ENCODE measurements at places on chromosomes 11 and 22.
A peak's percentile ranks its signal among the peaks of the same experiment; 100 is the strongest.

GRCh38 chr11:10925149-10925926 lies 67.5 kb upstream of the ZBED5 start:
- DNase-seq: no peak

DNA sequence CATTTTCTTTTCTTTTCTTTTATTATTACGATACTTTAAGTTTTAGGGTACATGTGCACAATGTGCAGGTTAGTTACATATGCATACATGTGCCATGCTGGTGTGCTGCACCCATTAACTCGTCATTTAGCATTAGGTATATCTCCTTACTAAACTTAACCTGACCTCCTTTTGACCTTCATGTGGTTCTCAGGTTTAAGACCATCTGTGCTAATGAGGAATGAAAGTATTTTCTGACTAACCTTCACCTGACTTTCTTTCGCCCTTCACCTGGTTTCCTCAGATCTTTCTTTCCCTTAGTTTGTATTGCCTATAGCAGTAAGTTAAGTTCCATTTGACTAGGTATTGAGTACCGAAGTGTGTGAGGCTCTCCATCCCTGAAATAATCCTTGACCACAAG lies 6.5 kb downstream of the EXPH5 start:
- no peak for DNase-seq

DNA sequence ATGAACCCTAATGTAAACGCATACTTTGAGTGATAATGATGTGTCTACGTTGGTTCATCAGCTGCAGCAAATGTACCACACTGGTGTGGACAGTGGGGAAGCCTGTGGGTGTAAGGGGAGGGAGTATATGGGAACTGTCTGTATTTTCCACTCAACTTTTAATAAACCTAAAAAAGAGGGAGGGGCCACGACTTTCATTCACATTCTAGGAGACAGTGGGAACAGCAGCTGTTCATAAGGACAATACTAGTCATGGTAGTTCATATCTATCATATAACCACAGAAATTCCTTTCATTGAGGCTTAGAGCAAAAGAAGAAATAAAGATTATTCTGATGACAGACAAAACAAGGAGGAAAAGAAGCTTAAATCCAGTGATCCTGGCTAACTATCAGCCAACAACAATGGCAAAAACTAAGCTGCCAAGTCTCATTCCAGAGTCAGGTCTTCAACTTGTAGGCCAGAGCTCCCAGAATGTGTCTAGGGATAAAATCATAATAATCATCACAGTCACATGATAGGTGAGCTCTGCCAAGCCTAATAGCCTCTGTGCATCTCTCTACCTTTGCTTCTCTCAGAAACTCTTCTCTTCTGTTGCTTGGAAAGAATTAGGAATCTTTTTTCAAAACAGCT lies 59.4 kb upstream of the CHRM4 start:
- DNase-seq: no peak

- no peak for DNase-seq
Measured at GRCh38 chr11:62008193-62008592, 40.8 kb upstream of the FTH1 start.

DNA sequence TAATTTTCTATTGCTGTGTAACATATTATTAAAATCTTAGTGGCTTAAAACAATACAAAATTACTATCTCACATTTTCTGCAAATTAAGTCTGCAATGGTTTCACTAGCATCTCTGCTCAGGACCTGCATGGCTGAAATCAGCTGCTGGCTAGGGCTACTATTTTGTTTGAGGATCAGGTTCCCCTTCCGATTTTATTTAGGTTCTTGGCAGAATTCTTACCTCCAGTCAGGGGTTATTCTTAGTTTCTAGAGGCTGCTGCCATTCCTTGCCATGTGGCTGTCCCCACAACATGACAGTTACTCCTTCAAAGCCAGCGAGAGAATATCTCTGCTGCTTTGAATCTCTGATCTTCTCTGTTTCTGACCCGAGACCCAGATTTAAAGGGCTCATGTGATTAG lies 424.5 kb upstream of the ANO5 start:
- DNase-seq: no peak

DNA sequence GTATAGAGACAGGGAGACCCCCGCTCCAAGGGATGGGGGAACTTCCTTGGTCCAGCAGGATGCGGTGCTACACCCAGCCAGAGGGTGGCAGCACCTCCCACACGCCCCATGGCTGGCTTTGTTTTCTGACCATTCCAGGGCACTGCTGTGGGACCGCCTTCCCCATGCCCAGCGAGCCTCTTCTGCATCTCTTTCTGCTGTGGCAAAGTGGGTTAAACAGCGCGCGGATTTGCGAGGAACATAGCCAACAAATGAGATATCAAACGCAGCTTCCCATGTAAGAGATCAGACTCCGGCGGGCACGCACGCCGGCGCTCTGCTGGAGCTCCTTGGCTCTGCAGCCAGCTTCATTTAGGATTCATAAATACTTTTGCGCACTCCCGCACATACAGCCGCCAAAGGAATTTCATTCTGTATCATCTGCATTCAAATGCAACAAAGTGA lies 485.8 kb upstream of the CADM1 start:
- no peak for DNase-seq

- DNase-seq: no peak
Measured at GRCh38 chr11:7501894-7502293, 11.9 kb upstream of the PPFIBP2 start.

- DNase-seq: peak; percentile 13
Measured at GRCh38 chr22:28052825-28053269, 133.8 kb upstream of the PITPNB start.

DNA sequence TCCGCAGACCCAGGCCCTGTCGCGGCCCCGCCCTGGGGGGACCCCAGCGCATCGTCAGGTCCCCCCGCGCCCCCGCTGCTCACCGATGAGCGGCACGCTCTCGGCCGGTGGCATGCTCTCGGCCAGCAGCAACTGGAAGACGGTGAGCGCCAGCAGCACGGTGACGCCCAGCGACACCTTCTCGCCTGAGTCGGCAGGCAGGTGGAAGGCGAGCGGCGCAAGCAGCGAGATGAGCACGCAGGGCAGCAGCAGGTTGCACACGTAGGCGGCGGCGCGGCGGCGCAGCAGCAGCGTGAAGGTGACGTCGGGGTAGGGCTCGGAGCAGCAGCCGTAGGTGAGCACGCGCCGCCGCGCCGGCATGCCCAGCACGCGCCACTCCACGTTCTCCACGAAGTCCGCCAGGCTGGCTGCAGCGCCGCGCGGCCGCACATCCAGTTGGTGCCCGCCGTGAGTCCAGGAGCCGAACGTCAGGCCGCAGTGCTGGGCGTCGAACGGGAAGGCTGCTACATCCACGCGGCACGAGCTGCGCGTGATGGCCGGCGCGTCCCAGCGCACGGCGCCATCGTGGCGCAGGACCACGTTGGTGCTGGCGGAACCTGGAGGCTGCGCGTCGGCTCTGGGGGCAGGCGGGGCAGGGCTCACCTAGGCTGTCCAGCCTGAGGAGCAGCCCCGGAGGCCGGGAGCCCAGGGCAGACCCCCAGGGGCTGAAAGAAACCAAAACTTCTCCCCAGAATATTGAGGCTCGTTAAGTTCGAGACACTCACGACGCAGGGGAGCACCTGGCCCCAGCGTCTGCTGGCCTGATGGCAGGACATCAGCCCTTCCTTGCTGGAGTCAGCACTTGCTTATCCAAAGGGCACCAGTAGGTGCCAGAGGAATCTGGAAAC lies 3.8 kb downstream of the CHRNA10 start:
- DNase-seq: no peak

DNA sequence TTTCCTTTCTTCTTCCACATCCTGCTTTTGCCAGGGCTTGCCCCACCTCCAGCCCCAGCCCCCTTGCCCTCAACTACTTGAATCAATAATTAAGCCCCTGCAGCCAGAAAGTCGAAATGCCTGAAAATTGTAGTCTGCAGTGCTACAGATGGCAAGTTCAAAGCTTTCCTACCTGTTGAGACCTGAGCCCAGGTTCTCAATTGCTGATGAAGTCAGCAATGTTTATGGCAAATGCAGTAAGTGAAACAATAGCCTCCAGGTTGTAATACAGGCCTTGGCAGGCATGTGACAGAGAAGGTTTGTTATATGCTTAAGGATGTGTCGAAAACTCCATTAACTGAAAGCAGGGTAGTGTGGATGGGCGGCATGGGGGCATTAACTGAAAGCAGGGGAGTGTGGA lies 181.1 kb upstream of the SESN3 start:
- DNase-seq: no peak

- DNase-seq: no peak
Measured at GRCh38 chr11:28919194-28919593, 811.0 kb downstream of the METTL15 start.

DNA sequence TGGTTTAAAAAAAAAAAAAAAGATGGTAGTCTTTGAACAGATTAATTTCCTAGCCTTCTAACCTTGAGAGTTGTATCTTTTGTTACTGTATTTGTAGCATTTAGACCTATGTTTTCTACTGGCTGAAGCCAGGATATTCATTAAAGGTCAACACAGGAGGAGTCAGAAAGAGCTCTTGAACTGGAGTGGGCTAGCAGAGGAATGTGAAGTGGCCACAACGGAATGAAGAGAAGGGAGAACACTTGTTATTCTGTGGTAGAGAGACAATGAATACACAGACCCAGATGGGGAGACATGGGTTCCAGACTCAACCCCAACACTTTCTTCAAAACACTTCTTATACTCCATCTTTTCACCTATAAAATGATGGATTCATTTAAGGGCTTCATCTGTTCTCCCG lies 88.1 kb downstream of the RELT start:
- DNase-seq: no peak

DNA sequence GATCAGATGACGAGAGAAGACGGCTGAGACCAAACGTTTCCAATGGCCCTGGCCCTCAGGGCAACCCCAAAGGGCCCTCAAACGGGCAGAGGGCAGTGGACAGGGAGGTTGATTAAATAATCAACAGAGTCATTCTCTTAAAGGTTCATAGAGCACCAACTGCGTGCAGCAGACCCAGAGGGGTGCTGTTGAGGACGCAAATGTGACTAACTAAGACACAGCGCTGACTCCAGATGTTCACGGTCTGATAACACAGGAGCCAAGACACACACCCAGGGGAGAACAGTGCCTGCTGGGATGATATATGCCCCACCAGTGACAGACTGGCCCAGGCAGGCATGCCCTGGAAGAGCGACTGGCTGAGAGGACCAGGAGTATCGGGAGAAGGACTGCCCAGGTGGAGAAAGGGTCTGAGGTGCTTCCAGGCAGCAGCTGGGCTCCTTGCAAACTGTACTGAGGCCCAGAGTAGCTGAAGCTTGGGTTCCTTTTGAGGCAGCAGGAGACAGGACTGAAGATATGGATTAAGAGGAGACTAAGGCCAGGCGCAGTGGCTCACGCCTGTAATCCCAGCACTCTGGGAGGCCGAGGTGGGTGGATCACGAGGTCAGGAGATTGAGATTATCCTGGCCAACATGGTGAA lies 7.7 kb downstream of the VWCE start:
- DNase-seq: no peak

DNA sequence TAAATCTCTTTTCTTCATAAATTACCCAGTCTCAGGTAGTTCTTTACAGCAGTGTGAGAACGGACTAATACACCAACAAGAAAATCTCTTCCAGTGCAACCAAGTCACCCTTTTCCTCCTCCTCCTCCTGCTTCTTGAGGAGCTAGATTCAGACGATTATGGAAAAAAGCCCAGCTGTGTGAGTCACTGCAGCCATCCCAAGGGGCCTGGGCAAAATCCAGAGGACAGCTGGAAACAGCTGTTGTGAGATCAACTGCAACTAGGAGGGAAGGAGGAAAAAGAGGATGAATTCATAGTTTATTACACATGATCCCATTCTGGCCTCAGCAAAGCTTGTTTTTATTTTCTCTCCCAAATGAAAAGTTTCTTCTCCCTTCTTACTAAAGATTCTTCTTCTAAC lies 32.9 kb downstream of the RBFOX2 start:
- DNase-seq: no peak

DNA sequence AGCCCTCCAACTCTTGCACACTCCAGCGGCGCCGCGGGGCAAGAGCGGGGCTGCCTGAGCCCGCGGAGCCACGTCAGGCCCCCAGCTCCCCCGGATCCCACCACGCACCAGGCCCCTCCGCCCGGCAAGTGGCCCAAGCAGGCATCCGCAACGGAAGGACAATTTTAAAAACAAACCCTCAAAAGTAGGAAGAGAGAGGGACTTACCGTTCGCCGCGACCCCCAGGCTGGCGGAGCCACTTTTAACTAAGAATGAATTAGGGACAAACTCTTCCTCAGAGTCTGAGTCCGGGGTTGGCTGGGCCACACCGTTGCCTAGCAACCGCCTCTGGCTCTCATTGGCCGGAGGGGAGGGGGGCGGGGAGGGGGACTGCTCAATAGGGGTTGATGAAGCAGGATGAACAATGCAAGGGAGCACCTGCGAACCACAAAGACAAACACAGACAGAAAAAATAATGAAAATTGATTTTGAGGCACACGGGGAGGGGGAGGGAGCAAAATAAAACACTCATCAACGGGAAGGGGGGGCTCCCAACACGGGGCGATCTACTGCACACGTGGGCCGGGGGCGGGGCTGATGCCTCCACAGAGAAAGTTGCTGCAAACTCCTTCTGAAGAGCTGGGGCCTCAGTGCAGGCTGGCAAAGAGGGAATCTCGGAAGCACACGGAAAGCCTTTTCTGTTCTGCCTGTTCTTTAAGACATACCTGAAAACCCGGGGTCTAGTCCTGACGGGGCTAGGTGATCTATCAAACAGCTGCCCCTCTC lies 387.5 kb upstream of the NARS2 start:
- peak; percentile 62 for DNase-seq

GRCh38 chr22:42080287-42080686 lies 787 bp downstream of the SMDT1 start:
- no peak for DNase-seq

DNA sequence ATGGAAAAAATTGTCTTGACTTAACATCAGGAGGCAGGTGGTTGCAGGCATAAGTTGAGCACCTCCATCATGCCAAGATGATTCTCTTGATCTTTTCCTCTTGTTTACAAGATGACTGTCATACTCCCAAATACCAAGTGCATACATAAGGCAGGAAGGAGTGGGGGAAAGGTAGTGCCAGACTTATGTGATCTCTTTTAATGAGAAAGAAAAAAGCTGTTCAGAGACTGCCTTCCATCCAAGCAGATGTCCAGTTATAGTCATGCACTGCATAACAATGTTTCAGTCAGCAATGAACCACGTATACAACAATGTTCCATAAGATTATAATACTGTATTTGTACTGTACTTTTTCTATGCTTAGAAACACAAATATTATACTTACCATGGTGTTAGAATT lies 135.7 kb downstream of the EHF start:
- no peak for DNase-seq
